NCI-H187 (cell line): ENCODE measurements at places on chromosomes 3 and 15.

GRCh38 chr3:30826531-30826942 lies 67.9 kb downstream of the GADL1 start:
- DNase-seq, result no peak

DNA sequence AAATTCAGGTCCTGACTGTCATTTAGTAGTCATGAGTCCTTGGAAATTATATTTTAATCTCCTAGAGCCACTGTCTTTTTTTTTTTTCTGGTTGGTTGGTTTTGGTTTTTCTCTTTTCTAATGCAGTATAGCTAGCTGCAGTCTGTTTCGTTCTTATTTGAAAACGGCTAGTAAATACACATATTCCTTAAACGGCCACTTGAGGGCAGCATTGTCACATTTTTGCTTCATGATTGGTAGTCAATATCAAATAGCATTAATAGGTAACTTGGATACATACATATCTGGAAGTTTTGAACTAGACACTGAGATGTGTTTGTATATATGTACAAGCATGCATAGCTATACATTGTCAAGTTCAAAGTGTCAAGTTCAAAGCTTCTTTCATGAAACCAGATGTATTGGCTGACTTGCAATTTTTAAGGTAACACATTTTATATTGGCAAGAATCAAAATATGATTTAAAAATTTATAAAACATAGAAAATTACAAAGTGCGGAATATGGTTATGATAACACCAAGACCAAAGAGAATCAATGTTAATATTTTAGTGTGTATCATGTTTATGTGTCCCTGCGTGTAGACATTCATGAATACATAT lies 22.5 kb downstream of the GABRA5 start:
- peak; percentile 23 for DNase-seq

DNA sequence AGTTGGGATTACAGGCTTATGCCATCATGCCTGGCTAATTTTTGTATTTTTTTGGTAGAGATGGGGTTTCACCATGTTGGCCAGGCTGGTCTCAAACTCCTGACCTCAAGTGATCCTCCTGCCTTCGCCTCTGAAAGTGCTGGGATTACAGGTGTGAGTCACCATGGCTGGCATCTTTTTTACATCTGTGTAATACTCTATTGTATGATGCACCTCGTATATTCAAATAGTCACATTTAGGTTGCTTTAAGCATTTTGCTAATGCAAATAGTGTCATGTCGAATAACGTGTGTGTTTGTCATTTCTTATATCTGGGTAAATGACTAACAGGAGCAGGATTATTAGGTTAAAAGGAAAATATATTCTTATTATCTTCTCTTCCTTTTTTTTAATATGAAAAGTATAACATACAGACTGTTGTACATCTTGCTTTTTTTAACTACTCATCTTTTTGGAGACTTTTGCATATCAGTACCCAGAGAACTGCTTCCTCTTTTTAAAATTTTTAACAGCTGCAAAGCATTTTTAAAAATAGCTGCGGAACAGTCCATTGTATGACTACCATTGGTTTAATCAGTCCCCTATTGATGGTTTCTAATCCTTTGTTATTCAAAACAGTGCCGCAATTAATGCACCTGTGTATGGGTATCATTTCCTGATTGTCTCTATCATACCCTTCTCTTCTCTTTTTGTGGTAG lies 13.4 kb downstream of the SCAMP5 start:
- no peak for DNase-seq

- DNase-seq, result no peak
These were observed 122.0 kb downstream of the VPS13C start for GRCh38 chr15:61938249-61938648.

- no peak for DNase-seq
These were observed 354.9 kb downstream of the SI start for GRCh38 chr3:164723396-164723795.

DNA sequence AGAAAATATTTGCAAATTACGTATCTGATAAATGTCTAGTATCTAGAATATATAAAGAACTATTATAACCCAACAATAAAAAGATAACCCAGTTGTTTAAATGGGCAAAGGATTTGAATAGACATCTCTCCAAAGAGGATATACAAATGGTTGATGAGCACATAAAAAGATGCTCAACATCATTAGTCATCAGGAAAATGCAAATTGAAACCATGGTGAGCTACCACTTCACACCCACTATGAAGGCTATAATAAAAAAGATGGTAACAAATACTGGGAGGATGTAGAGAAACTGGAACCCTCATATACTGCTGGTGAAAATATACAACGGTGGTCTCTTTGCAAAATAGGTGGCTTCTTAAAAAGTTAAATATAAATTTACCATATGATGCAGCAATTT lies 28.0 kb downstream of the RAD51 start:
- no peak for DNase-seq

DNA sequence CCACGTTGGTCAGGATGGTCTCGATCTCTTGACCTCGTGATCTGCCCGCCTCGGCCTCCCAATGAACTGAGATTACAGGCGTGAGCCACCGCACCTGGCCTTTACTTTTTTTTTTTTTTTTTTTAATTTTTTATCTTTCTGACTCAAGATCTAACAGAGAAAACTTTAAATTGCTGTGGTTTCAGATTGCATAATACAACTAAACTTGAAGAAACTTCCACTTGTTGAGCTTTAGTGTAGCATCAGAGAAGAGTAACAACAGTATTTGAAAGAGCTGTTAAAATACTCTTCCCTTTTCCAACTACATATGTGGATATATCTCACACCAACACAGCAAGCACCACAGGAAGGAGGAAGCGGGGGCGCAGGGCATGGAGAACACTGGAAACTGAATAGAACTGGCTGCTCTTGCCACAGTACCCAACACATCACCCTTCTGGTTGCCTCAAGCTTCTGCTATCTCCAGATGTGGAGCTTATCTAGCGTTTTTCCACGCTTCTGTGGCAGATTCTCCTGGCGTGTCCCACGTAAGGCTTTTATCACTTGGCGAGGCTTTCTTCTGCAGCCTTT lies 45.4 kb downstream of the MAP6D1 start:
- DNase-seq, result no peak

DNA sequence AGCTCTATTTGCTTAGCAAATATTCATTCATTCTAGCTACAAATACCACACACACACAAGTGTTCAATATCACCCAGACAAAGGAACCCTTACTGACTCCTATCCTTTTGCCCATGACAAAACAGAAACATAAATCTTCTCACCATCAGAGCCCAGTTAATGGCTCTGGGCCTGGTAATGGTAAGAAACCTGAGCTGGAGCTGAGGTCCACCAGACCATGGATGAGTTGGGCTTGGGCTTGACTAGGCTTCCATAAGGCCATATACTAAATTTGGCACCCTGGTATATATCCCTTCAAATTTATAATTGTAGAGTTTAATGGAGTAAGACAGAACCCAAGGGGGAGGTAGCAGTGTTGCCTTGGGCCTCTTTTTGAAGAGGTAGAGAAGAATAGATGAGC lies 29.4 kb downstream of the GPR176 start:
- DNase-seq, result peak; percentile 50

GRCh38 chr15:27993996-27994780 lies 104.9 kb downstream of the OCA2 start:
- DNase-seq, result no peak
